ENCODE measurements at places on chromosomes 2 and 18.
A peak's percentile ranks its signal among the peaks of the same experiment; 100 is the strongest.

DNA sequence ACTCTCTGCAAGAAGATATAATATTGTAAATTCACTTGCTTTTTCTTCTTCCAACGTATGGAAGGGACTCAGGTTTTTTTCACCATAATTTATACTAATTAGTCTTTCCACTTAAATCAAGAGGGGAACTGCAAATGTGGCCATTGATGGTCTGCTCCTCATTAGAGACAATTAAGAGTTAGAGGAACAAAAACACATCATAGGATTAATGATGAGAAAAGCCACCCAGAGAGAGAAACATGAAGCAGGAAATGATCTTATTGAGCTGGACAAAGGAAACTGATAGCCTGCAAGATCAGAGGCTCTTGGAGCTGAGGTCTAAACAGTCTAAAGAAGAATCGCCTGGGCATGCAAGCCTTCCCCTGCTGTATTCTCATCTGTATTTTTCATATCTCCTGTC is 151.2 kb upstream of the NRP2 start:
- DNase-seq = no peak

- peak; percentile 36 for DNase-seq
Measured at GRCh38 chr2:68458981-68459380, 8.1 kb downstream of the FBXO48 start.

DNA sequence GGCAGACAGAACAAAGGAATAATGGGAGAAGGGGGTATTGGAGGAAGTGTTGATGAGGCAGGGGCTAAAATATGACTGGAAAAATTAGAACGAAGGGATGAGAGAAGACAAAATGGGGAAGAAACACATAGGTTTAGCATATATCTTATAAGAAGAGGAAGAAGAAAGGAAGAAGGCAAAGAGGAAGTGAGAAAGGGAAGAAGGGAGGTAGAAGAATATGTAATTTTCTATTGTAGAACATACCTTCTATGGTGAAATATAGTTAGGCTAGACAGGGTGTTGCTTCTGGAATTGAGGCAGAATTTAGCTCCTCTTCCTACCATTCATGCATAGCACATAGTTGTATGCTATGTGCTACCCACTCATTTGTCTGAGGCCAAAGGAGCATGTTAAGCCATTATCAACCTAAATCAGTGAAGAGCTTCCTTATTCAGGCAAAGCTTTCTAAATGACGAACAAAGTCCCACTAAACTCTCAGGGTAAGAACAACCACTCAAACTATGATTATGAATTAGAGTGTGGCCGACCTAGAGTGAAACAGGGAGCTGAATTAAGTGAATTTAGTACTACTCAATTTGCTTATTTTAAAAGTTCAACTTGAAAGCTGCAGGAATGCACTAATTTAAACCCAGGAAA is 180.9 kb upstream of the GALNT5 start:
- no peak for DNase-seq

DNA sequence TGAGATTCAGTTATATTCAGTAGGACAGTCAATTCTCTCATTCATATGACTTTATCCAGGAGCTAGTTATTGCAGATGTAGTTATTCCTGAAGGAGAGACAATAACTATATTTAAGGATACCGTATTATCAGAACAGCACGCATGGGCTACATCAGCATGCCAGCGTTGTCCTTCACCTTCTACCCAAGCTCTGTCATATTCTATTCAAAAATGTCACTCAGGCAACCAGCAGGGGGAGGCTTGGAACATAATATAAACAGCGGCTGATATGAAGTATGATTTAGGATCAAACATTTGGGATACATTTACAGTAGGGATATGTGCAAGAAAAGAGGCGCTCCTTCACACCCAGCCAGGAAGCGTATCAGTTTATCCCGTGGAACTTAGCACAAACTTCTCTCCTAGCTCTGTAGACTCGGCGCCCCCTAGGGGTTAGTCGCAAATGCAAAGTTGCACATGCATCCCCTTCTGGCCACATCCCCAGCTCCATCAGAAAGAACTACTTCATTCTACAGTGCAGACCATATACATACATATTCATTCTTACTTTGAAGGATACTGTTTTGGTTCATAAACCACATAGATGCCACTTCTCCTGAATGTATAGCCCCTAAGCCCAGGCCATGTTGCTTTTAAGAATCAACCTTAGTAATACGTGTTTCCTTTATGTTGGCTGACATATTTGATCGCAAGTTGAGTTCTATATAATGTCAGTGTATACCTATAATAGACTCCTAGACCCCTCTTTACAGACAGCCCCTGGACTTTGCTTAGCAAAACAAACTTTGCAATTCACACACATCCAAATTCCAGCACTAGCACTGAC is 759.4 kb downstream of the ADCYAP1 start:
- peak; percentile 26 for DNase-seq

GRCh38 chr2:8885449-8886201 is 48.2 kb upstream of the KIDINS220 start:
- DNase-seq = no peak

DNA sequence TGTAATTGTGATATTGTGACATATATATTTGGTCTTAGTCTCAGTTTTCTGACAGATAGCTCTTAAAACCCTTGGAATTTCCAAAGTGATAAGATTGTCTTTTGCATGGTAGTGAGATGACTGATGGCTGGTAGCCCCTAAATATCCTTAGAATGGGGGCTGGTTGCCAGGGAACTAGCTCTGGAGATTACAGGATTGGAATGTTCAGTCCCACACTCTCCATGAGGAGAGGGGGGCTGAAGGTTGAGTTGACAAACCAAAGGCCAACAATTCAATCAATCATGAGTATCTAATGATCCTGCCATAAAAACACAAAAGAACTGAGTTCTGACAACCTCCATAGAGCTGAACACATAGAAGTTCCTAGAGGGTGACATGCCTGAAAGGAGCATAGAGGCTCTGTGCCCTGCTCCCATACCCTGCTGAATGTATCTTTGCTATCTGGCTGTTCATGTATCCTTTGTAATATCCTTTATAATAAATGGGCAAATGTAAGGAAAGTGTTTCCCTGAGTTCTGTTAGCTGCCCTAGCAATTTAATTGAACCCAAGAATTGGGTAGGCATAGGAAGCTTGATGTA is 1680.3 kb upstream of the PIK3C3 start:
- no peak for DNase-seq

DNA sequence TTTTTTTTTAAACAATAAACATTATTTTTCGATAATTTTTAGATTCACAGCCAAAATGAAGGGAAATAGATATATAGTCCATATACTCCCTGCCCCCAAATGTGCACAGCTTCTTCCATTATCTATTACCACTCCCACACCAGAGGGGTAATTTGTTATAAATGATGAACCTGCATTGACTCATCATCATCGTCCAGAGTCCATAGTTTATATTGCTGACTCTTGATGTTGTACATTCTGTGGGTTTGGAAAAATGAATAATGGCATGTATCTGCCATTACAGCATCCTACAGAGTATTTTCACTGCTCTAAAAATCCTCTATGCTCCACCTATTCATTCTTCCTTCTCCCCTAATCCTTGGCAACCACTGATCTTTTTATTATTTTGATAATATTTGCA is 121.5 kb downstream of the LTBP1 start:
- DNase-seq = peak; percentile 32

DNA sequence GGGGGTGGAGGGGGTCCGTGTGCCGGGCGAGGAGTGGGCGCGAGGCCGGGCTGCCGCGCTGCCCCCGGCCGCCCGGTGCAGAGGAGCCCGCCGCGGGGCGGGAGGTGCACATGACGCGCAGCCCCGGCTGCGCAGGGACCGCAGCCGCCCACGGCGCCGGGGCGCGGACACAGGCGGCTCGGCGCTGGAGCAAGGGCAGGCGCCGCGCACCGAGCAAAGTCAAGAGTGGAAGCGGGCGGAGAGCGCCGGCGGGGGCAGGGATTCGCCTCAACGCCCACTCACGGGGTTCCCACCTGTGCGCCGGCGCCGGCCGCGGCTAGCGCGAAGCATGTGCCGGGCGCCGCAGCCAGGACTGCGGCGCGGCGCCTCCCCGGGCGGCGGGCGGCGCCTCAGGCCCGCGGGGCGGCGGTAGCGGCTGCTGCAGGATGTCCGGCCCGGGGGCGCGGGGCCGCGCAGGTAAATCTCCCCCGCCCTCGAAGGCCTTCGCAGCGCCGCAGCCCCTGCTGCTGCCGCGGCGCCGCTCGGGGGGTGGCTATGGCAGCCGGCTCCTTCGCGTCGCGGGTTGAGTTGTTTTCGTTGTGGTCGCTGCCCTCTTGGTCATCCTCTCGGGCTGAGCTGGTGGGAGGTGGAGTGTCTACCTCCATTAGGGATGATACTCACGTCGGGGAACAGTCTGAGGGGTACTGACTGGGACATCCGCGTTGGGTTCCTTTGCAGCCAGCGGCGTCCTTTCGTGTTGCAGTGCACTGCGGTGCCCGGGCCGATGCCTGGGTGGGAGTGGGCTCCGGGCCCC is 216.3 kb upstream of the DTNA start:
- peak; percentile 67 for DNase-seq

DNA sequence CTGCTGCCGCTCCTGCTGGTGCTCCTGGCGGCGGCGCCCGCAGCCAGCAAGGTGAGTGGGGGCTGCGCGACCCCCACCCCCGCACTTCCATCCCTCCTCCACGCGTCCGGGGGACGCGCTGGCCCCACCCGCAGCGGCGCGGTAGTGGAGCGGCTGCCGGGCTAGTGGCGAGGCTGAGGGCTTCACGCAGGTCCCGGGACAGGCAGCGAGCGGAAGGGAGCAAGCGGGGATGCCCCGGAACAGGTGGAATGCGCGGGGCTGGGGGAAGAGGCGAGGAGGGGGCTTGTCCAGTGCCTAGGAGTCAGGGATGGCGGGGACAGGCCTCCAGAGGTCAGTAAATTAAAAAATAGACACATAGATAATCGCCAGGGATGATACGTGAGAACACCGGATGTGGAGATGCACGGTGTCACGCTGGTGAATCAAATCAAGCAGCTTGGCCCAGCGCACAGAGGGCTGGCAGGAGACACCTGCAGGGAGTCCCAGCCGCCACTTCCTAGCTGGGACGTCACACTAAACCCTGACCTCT is 403 bp downstream of the COL4A3 start:
- DNase-seq = peak; percentile 5

DNA sequence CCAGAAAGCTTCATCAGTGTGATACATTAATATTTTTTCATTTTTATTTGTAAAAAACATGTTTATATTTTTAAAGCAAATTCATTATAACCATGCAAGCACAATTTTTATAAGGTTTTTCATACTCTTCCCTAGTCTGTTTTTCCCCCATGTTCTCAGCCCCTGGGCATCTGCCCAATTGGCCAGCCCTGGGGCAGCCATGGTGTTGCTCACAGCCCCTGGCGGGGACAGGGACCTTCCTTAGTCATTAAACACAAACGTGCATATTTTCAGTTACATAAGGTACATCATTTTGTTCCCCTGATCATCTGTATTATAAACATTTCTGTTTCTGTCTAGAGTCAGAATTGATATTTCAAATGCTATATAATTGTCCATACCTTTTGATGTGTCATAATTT is 150.0 kb downstream of the ESCO1 start:
- DNase-seq = no peak

GRCh38 chr2:176018708-176019107 is 16.6 kb upstream of the LNPK start:
- no peak for DNase-seq

Data from astrocyte of the hippocampus (primary cell).